ENCODE measurements at places on chromosomes 1 and 21. TPM values are rescaled to one million over a fixed set of nuclear protein-coding genes. Genes with fewer than 3 reads are reported as not detected.

CCDC181 gene
- total RNA-seq: 0.65 TPM

CCDC185 gene
- not detected for total RNA-seq

FAAH gene
- total RNA-seq: 10.8 TPM

TRNP1 gene
- total RNA-seq: 56.5 TPM

CAMK2N1 gene
- total RNA-seq: 14.1 TPM

SDHC gene
- 73.1 TPM for total RNA-seq

UMODL1 gene
- not detected for total RNA-seq

MRPS14 gene
- total RNA-seq: 14.8 TPM

LIPI gene
- total RNA-seq: not detected

WLS gene
- 47.7 TPM for total RNA-seq

ATPAF1 gene
- 39.4 TPM for total RNA-seq

PPIAL4G gene
- not detected for total RNA-seq

CD46 gene
- total RNA-seq: 66.9 TPM

RGS16 gene
- total RNA-seq: 0.16 TPM

SPATA45 gene
- total RNA-seq: not detected

CGN gene
- total RNA-seq: 5.2 TPM

IFNAR2 gene
- 8.1 TPM for total RNA-seq

ADGRB2 gene
- total RNA-seq: 11.7 TPM
